SW 1271 (cell line): ENCODE measurements at places on chromosomes 2 and 18.

GRCh38 chr2:4561196-4561595 lies 857.8 kb downstream of the DCDC2C start:
- DNase-seq: no peak

DNA sequence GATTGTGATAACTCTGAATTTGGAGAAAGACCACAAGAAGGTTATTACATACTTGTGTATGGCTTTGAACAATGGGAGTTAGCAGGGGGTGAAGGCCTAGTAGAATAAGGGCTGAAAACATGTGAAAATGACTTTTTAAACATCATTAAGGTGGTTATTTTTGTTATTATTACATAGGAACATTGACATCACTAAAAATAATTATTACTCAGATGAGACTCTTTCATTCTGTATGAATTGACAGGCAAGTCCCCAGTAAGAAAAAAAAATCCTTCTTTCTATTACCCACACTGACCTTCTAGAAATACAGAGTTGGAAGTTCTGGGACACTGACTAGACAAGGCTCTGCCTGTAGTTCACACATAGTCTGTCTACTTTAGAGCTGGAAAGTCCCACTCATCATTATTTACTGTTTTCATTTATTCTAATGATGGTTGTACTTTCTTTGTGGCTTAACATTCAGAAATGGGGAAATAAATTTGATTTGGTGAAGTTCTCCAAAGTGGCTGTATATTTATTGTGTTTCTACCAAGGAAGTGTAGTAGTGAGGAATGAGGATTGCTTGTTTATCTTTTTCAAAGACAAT lies 219.6 kb upstream of the EPAS1 start:
- no peak for DNase-seq

- DNase-seq: no peak
Measured at GRCh38 chr2:218959761-218960308, 369 bp downstream of the CDK5R2 start.

- no peak for DNase-seq
Measured at GRCh38 chr2:149148194-149149006, 109.9 kb downstream of the LYPD6B start.
